Stimulated activated CD4-positive, alpha-beta T cell treated with anti-CD3 and anti-CD28 coated beads, Interleukin-1b, Interleukin-23, amount 100 ng/mL, for 24 hours (primary cell): ENCODE measurements at places on chromosomes 5 and 9.

DNA sequence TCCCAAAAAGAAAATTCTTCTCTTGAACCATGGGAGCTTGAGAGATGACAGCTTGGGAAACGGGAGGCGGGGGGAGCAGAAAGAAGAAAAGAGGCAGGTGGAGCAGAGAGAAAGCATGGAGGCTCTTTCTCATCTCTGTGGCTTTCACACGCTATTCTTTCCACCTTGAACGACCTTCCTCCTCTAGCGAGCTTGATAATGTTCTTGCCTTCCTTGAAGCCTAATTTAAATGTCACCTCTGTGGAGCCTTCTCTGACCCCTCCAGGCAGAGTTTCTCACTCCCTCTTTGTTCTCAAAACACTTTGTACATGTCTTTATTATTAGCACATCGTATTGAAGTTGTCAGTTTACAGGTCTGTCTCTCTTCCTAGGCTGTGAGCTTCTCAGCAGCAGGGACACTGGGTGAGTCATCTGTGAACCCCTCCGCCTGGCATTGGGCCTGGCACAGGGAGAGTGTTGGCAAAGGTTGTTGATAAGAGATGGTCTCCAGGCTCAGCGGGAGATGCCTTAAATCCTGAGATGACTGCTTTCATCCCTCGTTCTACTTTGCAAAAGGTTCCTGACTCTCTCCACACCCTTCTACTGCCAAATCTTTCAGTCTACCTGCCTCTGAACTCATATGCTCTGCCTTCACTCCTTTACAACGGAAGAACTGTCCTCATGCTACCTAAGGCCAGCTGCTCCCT is 14.1 kb upstream of the STRBP start:
- no peak for DNase-seq

DNA sequence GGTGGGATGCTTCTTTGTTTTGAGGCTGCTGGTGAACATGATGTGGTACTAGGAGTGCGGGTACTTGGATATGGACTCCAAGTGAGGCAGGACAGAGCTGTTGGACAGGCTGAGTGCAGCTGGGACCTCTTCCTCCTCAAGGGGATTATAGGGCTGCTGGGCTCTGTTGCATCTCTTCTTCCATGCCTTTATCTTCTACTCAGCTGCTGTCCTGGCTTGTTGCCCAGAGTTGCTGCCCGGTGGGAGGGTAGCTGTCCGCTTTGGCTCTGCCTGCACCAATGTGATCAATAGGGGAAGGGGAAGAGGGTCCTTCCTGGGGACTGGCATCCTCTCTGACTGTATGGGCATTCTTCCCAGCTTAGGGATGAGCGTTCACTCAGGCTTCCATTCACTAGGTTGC is 1217.9 kb upstream of the ACO1 start:
- no peak for DNase-seq

DNA sequence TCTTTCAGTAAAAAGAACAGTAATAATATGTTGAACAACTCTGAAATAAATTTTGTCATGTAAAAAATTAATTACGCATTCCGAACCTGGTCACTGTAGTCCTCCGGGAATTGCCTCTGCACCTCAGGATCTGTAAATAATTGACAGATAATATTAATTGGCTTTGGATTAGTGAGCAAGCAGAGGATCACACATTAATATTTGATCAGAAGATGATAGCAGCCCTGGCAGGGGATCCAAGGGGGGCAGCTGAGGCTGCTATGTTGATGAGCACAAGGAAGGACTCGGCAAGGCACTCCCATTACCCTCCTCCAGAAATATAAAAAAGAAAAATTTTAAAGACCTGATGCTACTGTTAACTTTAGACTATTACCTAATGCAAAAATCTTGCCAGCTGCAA is 137.4 kb downstream of the DENND1A start:
- DNase-seq, result no peak

DNA sequence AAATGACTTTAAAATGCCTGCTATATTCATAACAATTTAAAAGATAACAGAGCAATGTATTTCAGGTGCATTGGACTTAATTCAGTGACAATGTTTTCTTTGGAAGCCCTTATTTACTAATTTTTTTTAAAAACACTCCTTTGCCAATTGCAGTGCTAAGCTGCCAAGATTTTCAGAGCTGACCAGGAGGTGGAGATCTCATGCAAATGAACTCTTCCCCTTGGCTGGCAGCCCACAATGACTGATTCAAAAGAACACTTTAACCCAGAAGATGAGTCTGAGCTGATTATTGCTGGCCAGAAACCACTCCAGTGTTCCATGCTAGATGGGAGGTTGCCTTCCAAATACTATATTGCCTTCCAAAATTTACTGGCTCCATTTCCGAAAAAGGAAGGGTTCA is 128.3 kb upstream of the CCNH start:
- DNase-seq, result no peak

- DNase-seq, result no peak
Observed at GRCh38 chr5:18968966-18969365, 1019.0 kb downstream of the CDH18 start.

GRCh38 chr5:110333384-110333783 is 393.1 kb downstream of the TMEM232 start:
- DNase-seq, result no peak

- DNase-seq, result no peak
Observed at GRCh38 chr9:129253803-129254381, 75.8 kb upstream of the IER5L start.

DNA sequence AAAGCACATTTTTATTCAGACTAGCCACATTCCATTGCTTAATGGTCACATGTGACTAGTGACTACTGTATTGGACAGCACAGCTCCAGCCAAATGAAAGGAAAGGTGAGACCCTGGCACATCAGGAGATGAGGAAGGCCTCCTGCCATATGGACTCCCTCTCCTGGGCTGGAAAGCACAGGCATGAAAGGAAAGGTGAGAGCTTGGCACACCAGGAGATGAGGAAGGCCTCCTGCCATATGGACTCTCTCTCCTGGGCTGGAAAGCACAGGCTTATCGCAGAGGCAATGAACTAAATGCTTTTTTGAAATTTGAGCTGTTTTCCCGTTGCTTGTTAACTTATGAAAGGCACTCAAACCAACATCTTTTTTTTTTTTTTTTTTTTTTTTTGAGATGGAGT is 144.8 kb upstream of the SLC12A2 start:
- DNase-seq, result no peak

DNA sequence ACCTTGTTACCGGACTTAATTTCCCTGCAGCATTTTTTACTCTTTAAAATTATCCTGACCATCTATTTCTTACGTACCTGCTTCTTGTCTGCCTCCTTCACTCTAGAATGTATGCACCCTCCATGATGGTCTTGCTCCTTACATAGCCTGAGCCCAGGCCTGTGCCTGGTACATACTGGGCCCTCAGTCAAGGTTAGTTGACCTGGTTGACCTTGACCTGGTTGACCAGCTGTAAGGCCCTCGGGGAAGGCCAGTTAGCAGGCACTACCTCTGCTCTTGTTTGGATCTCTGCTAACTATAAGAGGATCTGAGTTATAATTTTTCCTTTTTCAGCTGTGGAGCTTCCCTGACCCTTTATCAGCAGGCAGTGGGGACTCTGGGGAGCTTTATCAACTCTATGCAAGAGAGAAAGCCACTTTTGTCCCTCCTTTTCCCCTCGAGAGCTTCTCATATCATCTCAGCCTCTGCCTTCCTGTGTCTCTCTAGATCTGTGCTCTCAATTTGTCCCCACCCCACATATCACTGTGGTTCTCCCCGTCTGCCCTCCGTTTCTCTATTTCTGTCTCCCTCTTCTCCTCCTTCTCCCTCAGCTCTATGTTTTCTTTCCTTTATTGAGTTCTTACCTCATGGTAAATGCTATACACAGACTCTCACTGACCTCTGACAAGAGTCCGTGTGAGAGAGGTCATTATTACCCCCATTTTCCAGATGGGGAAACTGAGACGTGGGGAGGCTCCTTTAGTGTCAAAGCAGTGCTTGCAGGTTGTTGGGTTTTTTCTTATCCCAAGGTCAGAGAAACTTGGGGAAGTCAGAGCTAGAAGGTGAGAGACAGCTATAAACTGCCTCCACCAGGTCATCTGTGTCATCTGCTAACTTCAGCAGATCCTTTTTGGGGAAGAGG is 28.6 kb downstream of the SPRY4 start:
- DNase-seq, result no peak

- DNase-seq, result no peak
Observed at GRCh38 chr5:77936365-77936693, 160.2 kb upstream of the TBCA start.

- no peak for DNase-seq
Observed at GRCh38 chr9:131545003-131545785, at the start of gene PRRT1B. Gene PRRT1B, plus strand, starts transcription at chr9:131545523. Its CDS starts 93 bp downstream, at chr9:131545616.

DNA sequence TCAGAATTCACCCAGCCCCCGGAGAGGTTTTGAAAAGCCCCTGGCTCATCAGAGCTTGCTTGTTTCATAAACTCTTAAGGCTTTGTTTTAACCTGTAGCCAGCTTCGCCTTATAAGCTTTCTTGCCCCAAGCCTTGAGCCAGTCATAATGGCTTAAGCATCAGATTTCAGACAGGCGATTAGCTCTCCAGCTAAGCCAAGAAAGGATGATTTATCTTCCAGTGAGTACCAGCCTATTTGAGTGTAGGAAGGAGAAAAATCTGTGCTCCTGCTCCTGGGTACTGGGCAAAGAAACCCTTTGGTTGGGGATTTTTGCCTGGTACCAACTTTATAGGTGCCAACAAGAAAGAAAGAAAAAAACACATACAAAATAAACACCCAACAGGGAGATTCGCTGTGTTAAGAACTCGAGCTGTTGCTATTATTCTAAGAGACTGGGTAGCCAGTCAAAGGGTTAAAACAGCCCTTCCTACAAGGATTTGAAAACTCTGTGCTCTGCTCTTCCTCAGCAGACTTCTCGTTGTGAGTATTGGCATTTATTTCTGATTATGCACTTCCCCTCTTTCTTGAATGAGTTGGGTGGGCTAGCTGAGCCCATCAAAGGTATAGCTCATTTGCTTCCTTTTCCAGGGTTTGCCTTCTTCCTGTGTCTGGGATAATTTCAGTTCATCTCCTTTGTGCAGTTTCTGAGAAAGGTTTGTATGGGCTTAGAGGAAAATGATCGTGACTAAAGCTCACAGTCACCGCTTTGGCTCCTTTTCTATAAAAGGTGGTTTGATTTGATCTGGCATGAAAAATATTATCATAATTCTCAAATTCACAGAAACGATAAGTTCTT is 157.2 kb upstream of the DMRT1 start:
- no peak for DNase-seq

DNA sequence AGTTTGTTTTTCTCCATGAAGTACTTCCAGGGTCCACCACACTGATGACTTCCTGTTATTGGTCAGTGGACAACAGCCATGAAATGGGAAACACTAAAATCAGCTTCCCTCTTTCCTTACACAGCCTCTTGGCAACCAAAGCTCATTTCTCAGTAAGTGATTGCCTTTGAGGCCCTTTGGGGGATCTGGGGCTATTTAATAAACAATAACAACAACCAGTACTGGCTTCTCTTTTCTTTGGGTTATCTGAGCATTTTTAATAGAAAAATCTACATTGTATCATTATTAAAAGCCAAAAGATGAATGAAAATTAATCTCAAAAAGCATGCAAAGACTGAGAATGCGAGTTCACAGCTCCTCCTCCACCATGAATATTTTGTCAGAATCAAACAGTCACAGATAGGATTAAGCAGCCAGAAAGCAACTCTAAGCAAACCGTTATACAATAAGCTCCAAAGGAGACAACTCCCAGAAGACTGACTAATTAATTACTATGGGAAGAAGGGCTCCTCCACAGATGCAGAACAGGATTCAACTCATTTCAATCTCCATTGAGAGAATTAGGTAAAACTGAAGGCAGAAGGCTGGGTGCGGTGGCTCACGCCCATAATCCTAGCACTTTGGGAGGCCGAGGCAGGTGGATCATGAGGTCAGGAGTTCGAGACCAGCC is 68.3 kb downstream of the SERINC5 start:
- DNase-seq, result no peak

DNA sequence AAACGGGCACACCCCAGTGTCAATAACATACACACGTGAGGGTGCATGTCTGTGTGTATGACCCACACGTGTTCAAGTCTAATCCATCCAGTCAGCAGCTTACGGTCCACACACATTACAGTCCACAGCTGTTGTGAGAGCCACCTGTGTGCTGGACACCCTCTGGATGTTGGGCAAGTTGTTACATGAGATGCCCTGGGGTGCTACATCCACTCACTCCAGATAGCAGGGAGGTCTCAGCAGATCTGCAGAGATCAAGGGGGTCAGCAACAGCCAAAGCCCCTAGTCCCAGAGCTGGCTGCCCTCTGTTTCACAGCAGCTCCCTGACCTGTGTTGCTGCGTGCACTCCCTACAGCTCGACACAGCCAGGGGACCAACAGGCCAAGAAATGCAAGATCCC is 4.3 kb upstream of the AIF1L start:
- DNase-seq, result no peak

DNA sequence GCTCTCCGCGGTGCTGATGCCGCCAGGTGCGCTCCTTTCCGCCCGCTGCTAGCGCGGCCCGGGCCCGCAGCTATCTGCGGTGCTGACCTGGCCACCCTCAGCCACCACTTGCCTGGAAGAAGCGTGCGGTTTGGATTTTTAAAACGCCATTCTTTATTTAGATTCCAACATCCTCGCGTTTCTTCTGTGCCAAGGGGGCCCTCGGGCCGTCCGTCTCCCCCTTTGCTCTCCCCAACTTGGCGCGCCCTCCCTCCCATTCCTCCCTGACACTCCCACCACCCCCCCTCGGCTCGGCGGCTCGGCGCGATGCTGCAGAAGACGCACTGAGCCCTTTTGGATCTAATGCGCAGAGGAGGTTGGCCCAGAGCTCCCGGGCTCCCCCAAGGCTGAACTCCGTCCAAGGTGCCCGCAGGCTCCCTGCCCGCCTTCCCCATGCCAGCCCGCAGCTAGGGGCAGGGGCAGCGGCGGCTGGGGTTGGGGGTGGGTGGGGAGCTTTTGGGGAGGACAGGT is at the start of gene BARHL1:
Gene BARHL1, plus strand, starts transcription at position 331 of the 510 bp plus-strand sequence. CDS start 192 bp downstream, outside the sequence.
- DNase-seq, result no peak

GRCh38 chr5:180021900-180022299 is 49.7 kb downstream of the RNF130 start:
- no peak for DNase-seq

- no peak for DNase-seq
Observed at GRCh38 chr9:69293156-69293555, 31.9 kb upstream of the ENTREP1 start.

DNA sequence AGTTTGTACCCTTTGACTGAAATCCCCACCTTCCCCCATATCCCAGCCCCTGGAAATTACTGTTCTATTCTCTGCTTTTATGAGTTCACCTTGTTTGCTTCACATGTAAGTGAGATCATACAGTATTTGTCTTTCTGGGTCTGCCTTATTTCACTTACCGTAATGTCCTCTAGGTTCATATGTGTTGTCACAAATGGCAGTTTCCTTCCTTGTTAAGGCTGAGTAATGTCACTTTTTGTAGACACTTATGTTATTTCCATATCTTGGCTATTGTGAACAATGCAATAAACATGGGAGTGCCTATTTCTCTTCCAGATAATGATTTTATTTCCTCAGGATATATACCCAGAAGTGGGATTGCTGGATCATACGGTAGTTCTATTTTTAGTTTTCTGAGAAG is 272.3 kb downstream of the MRPS30 start:
- DNase-seq, result no peak
